Left ventricle myocardium inferior (tissue), 1 donor: ENCODE measurements at places on chromosomes 2 and 18.

- no peak for DNase-seq
Measured at GRCh38 chr2:122135021-122135937, 379.8 kb downstream of the TSN start.

- DNase-seq: peak; percentile 47
Measured at GRCh38 chr18:25503567-25504081, 151.7 kb upstream of the ZNF521 start.

DNA sequence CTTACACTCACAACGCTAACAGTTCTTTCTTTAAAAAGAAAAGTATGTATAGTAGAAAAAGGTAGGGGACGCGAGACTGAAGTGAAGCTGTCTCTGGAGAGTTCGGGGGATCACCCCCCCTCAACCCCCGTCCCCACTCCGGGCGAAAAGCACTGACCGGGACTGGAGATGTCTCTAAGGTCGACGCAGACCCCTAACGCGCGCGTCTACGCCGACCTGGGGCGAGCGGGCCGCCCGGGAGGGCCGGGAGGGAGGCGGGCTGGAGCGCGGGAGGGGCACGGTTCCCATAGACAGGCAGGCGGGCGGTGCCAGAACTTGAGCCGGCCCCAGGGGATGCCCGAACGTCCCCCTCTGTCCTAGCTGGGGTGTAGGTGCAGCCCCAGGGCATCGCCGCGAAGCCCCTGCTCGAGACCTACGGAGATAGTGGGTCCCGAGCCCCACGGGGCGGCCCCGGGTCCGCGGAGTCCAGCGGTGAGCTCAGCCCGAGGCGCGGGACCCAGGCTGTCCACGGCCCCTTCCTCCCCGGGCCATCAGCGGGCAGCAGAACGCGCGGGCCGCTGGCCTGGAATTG lies 82.2 kb downstream of the CHRNA1 start:
- peak; percentile 53 for DNase-seq

DNA sequence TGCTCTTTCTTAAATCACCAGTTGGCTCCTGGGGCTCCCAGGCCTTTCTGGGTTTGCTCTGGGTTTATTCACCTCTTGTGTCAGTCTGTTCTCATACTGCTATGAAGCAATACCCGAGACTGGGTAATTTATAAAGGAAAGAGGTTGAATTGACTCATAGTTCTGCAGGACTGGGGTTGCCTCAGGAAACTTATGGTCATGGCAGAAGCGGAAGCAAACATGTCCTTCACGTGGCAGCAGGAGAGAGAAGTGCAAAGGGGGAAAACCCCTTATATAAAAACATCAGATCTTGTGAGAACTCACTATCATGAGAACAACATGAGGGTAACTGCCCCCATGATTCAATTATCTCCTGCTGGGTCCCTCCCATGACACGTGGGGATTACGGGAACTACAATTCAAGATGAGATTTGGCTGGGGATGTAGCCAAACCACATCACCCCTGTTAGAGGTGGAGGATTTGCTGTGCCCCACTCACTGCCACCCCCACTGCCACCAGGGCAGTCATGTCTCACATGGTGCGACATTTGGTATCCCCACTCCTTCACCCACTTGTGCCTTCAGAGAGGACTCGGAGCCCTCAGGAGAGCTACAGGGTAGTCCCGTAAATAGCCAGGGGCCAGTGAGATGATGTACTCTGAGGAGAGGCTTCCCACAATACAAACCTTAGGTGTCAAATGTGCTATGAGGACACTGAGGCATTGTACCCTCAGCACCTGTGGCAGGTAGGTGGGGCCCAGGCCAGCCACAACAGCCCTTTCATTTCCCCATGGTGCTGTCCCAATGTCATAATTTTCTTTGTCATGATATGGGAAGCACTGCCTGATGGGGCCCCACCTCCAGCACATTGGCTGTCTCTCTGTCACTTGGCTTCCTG lies 35.7 kb downstream of the CDC42EP3 start:
- DNase-seq: no peak

- DNase-seq: no peak
Measured at GRCh38 chr2:36584148-36584794, 13.7 kb downstream of the FEZ2 start.

- no peak for DNase-seq
Measured at GRCh38 chr2:170307555-170308351, 129.8 kb downstream of the MYO3B start.

DNA sequence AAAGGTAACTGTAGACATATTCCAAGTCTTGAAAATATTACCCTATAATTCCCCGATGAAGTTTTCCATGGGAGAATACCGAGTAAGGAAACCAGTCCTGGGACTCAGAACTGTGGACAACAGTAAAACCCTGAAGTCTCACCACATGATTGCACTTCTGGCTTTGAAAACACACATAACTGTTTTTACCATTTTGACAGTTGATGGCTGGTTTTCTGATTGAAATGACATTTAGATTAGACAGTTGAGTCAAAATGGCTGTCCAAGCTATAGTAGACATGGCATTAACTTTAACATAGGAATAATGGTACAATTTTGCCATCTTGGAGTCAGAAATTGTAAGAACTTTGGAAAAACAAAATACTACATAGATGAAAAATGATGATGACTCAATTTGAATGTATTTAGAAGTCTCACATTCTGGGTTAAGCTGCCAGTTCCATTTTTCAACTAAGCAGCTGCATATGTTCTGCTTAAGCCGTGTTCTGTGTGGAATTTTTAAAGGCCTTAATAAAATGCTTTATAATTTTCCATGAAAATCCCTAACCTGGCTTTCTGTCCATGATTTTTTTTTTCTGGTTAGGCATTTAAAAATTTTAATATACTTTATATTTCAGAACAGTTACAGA lies 38.3 kb upstream of the WIPF1 start:
- DNase-seq: no peak

GRCh38 chr18:77014538-77014937 lies 118.0 kb downstream of the MBP start:
- peak; percentile 58 for DNase-seq

- no peak for DNase-seq
Measured at GRCh38 chr2:198096002-198096401, 291.6 kb downstream of the PLCL1 start.

DNA sequence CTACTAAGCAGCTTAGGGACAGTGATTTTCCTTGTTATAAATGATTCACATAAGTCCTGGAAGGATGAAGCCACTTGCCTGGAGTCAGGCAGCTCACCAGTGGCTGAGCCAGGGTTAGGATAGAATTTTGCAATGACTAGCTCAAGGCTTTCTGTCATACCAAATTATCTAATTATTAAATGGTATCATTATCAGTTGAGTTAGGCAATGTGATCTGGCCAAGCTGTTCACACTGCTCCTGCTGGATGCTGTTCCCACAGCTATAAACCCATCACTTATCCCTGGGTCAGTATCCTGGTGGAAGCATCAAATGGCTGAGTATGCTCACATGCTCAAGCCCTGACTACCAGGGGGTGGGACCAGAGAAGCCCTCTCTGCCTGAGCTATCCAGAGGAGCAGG lies 235.2 kb downstream of the MTX2 start:
- no peak for DNase-seq

DNA sequence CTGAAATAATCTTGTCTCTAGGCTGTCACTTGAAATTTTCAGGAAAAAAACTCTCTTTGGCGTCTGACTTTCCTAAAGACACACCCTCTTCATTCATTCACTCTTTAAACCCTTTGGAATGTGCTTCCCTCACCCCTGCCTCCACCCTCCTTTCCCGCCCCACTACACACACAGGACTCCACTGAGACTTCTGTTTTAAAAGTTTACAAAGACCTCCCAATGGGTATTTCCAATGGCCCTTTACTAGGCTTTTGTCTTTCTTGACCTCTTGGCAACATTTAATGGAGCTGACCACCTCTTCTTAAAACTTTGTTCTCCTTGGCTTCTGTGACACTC lies 96.1 kb downstream of the RBMS1 start:
- no peak for DNase-seq

GRCh38 chr2:127020536-127020935 lies 86.4 kb downstream of the BIN1 start:
- no peak for DNase-seq

DNA sequence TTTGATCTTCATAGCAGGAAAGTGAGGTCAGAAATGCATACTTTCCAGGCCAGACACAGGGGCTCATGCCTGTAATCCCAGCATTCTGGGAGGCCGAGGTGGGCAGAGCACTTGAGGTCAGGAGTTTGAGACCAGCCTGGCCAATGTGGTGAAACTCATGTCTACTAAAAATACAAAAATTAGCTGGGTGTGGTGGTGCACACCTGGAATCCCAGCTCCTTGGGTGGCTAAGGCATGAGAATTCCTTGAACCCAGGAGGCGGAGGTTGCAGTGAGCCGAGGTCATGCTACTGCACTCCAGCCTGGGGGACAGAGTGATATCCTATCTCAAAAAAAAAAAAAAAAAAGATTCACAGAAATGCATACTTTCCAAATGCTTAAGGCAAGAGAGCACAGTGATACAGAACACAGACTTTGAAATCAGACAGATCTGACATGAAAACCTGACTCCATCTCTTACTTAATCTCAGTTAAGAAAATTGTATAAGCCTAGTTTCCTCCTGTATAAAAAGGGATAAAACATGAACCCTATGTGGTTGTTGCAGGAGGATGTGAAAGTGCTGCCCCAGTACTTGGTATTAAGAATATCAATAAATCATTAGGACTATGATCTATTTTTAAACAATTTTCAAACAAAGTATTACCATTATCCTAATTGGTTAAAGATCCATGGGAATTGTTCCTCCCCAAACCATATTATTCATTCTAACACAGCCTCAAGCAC lies 26.4 kb downstream of the COBLL1 start:
- no peak for DNase-seq

DNA sequence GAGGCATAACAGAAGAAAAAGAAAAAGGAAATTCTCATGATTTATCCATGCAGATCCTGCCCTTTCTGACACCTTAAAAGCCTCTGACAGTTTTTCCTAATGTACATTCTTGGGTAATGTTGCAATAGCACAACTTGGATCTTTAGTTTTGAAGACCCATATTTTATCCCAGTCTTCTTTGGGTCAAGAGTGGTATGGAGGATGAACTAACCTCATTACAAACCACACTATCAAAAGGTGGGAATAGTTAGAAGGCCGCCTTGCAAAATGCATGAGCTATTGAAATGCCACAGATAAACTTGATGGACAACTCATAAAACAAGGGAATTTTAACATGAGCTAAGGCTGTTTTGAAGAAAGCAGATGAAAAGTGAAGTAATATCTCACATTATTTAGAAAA lies 1479.8 kb upstream of the ACVR2A start:
- no peak for DNase-seq

DNA sequence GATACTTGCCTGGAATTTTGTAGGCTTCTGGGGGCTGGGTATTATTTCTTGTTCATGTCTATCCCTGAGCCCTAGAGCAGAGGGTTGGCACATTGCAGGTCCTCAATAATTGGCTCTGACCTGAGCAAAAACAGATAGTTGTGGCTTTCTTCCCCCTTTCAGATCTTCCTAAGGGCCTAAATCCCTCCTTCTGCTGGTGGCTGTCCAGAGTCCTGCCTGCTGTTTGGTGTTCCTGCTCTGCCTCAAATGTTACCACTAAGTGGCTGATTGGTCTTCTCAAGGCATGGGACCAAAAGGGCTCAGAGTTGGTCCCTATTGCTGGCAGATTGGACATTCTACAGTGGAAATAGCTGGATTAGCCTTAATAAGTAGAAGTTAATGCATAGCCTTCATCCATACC lies 1.1 kb upstream of the CRYGB start:
- DNase-seq: no peak

DNA sequence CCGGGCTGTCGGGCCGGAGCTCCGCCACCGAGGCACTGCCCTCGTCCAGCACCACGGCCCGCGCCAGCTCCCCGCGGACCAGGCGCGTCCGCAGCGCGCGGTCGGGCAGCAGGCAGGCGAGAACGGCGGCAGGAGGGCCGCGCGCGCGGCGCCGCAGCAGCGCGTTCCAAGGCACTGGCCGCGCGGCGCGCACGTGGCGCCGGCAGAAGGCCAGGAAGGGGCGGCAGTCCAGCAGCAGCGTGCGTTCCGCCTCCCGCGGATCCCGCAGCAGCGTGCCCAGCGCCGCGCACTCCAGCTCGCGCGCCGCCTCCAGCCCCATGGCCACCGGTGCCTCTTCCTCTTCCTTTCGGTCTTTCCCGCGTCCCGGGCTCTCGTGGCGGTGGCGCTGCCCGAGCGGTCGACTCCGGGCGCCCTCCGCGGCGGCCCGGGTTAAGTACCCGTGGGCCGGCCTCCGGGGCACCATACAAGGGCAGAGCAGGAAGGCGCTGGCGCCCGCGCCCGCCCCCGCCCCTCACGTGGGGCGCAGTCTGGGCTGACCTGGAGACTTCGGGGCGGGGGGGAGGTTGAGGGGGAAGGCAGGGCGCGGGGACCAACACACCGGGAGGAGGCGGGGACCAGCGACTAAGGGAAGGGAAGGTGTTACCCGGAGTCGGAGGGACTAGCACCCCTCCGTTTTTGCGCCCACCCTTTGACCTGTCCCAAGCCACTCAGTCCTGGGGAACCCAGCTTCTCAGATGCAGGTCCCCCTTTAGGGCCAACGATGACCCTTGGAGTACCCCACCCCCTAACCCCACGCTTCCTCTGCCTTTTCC lies at the start of gene DUSP2:
Gene DUSP2, minus strand, starts transcription at position 405 of the 812 bp plus-strand sequence. Its CDS starts 86 bp downstream, at position 319.
- peak; percentile 74 for DNase-seq

DNA sequence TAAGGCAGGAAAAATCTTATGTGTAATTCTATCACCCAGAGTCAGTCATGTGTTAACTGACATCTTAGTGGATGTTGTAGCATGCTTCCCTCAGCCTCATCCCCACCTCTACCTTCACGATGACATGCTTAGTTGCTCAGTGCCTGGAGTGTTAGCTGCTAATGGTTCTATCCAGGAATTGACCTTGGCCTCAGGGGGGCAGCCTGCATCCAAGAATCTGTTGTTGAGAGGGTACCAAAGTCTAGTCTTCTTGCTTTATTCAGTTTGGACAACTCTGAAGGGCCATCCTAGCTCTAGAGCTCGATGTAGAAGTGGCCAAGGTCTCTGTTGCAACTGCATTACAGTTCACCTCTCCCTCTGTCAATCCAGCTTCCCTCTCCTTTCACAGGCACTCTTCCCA lies 61.2 kb downstream of the ACYP2 start:
- DNase-seq: peak; percentile 50

- no peak for DNase-seq
Measured at GRCh38 chr2:65456064-65456463, 23.7 kb upstream of the SPRED2 start.

DNA sequence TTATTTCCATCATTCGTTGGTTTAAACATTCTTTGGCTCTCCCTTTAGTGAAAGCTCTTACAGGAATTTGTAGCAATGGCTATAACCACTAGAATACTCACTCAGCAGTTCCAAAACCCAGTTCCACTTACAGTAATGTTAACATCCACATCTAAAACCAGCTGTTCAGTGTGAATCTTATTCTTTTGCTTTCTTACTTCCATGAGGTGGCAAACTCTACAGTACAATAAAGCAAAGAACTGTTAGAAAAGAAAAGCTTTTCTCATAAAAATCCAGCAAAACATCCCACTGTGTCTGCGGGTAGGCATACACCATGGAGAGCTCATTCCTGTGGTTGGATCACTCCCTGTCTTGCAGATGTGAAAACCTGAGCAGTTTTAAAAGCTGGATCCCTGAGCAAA lies 147.1 kb downstream of the ARHGAP28 start:
- no peak for DNase-seq

DNA sequence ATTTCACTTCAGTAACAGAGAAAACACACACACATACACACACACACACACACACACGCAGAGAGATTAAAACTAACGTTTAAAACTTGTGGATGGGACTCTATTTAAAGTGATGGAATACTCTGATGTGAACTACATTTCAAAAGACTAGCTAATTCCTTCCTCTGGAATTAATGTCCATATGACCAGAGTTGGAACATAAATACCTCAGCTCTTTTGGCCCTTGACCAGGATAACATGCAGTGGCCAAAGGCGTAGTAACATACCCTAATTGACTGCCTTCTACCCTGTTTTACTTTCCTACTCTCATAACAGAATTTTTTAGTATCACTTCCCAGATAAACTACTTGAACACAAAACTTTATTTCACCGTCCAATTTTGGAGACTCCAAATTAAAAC lies 671.3 kb upstream of the CHAC2 start:
- DNase-seq: no peak
